B cell (primary cell): ENCODE measurements at places on chromosomes 6 and 20. TPM values are rescaled to one million over a fixed set of nuclear protein-coding genes. Genes with fewer than 3 reads are reported as not detected.

DNA sequence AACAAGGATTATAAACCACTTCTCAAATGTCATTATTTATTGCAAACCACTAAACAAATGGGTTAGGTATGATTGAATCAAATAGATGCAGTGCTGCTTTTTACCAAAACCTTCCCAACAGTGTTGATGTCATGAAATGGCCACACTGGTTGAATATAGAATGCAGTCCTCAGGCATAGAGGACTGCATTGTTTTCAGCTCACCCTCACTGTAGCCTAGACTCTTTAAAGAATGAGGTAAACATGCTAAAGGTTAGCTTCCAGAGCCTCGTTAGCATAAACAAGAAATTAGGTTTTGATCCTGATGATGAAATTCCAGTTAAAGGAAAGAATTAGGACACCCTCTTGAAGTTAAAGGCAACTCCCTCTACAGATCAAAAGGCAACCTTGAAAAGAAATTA is 224.3 kb downstream of the ALDH8A1 start:
- no peak for DNase-seq

The HCRTR2 gene
- not detected in 2 replicates for polyA plus RNA-seq

- no peak for DNase-seq
These were observed 42.3 kb upstream of the MRPS10 start for GRCh38 chr6:42259841-42260395.

The C6orf163 gene
- 0.57 and 1.1 TPM in 2 replicates for polyA plus RNA-seq

GRCh38 chr6:117829594-117830319 is 77.3 kb upstream of the SLC35F1 start:
- no peak for DNase-seq

The TINAG gene
- not detected in 2 replicates for polyA plus RNA-seq
